ENCODE measurements at places on chromosomes 11 and 22. TPM values are rescaled to one million over a fixed set of nuclear protein-coding genes. Genes with fewer than 3 reads are reported as not detected.

HMBS gene
- polyA plus RNA-seq = 28.8 TPM

NLRP10 gene
- polyA plus RNA-seq = not detected

UBQLNL gene
- 0.23 TPM for polyA plus RNA-seq

BTG4 gene
- polyA plus RNA-seq = not detected

TSSK2 gene
- 0.04 TPM for polyA plus RNA-seq

DBX1 gene
- not detected for polyA plus RNA-seq

CRACR2B gene
- 8.8 TPM for polyA plus RNA-seq

LUZP2 gene
- not detected for polyA plus RNA-seq

MPZL3 gene
- polyA plus RNA-seq = 4.2 TPM

SORL1 gene
- 0.72 TPM for polyA plus RNA-seq

MYRF gene
- 0.11 TPM for polyA plus RNA-seq

TMEM134 gene
- 83.6 TPM for polyA plus RNA-seq

MMP27 gene
- not detected for polyA plus RNA-seq

CEP126 gene
- 0.26 TPM for polyA plus RNA-seq

NAALAD2 gene
- 0.33 TPM for polyA plus RNA-seq

Measured in heart left ventricle (tissue), 16 donors.